ENCODE measurements at places on chromosomes 7 and 10.

GRCh38 chr10:124736491-124737136, 7.6 kb downstream of the FAM53B start:
- no peak for DNase-seq

GRCh38 chr7:128003167-128003566, 28.1 kb downstream of the LRRC4 start:
- no peak for DNase-seq

DNA sequence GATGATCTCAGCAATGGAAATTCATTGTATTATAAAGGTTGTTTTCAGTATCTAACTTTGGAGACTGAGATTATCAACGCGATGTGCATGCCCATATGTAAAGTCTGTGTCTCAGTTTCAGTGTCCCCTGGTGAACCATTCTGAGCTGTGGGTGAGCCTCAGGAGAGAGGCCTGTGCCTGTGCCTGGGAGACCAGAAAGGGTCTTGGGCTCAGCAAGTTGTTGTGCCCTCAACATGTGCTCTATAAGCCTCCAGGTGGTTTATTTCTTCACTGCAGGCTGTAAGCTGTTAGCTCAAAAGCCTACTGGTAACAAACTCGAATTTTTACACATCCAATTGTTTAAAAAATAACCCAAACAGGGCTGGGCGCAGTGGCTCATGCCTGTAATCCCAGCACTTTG, 151.9 kb downstream of the PKD1L1 start:
- DNase-seq = no peak

- no peak for DNase-seq
These were observed 161.6 kb downstream of the ITGA8 start for GRCh38 chr10:15558136-15558535.

DNA sequence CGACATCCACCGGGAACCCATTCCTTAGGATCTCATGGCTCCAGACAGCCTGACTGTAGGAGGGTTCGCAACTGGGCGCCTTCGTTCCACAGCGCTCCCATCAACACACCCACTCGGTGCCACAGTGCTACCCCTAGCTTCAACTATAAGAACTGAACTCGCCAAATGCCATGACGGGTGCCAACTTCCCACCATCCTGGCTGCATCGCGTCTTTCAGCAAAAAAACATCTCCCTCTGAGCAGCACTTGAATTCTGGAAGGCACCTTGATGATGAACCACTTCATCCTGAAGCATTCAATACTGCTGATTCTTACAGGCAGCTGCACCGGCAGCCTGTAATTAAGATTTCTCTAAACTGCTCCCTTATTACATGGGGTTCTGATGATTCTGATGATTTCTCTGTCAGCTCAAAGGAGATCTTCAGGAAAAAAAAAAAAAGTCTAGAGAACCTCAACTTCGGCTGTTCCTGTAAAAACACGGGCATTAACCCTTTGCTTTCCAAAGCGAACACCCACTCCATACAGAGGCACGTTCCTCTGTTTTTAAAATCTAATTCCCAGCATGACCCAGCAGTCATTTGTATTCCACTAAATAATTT, 1.3 kb downstream of the CYTH3 start:
- DNase-seq = peak; percentile 38

- DNase-seq = no peak
These were observed 884.9 kb upstream of the ZNF722 start for GRCh38 chr7:63113713-63114285.

GRCh38 chr7:150330211-150330885, 7.0 kb upstream of the ACTR3C start:
- DNase-seq = no peak

DNA sequence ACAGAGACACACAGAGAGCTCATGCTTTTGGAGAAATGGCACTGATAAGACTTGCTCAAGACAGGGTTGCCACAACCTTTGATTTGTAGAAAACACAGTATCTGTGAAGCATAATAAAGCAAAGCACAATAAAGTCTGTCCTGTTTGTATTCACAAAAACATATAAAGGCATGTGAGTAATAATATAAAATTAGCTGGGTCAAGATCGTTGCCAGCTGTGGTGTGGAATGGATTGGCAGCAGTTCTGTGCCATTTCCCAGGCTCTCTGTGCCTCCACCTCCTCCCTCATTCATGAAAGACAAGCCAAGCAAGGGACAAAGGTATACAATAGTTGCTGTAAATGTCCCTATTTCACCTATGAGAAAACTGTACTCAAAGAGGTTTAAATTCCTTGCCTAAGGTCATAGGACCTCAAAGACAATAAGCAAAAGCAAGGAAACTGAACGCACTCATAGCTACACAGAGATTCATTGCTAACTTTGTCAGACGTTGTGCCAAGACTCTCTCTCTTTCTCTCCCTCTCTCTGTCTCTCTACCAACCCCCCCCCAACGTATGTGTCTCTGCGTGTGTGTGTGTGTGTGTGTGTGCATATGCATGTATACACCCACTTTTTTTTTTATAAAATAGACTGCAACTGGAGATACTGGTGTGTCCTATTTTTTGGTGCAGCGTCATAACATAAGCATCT, 31.8 kb downstream of the CHST3 start:
- DNase-seq = no peak

DNA sequence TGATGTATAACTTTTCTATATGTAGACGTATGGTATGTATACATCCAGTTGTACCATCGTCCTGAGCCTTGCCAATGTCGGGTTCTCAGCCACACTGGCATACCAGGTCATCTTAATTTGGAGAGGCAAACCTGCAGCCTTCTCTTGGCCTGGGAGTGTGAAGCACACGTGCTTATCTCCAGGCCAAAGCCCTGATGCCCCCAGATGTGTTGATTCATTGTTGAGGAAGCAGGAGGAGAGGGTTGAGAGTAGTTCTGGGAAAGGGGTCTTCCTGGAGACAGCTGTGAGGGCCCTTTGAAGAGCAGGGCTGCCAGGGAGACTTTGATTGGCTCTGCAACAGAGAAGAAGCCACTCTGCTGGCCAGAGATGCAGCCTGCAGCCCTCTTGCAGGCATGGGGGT, 155.6 kb downstream of the ARHGAP21 start:
- DNase-seq = no peak

- peak; percentile 31 for DNase-seq
These were observed 29.8 kb downstream of the ZMIZ1 start for GRCh38 chr10:79098596-79099015.

DNA sequence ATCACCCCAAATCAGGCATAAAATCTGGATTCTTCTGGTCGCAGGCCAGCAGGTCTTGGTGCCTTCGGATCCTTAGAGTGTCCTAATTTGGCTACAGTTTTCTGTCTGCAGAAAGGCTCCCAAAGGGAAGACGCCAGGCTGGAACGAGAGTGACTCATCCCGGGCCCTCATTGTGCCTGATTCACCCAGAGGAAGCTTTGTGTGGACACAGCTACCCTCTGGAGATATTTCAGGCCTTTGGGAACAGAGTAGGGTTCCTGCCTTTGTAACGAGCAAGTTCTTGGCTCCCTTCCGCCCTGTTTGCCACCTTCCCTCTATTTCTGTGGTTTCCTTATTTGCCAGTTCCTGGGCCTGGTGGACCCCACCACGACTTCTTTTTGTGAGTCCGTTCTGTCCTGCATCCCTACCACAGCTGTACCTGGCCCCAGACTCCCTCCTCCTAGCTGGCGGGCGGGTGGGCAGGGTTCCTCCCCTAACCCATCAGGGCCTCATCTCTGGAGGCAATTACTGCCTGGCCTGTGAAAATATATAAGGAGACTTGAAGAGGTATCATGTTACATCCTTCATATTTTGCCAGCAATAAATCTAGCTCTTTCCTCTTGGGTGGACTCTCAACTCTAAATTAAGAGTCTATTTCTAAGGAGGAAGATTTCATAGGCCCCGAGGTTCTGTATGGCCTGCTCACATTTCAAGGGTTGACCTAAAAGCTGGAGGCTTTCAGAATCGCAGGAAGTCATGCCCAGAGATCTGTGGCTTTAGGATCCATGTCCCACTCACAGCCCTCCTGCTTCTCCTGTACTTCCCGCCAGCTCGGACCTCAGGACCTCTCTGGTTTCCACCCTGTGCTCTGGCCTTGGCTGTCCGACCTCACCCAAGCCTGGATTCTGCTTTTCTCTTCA, 219.2 kb upstream of the ZNF32 start:
- no peak for DNase-seq

DNA sequence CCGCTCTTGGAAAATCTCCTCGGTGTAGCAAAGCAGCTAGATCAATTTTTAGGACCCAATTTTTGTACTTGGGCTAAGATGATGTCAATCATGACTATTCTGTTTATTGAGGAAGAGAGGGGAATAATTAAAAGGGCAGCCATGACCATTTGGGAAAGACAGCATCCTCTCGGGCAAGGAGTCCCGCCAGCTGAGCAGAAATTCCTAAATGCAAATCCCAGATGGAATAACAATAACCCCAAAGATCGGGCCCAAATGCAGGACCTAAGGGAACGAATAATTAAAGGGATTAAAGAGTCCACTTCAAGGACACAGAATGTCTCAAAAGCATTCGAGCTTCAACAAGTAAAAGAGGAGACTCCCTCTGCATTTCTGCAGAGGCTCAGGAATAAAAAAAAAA, 18.7 kb downstream of the COL17A1 start:
- DNase-seq = no peak

GRCh38 chr7:45681596-45682357, 107.6 kb downstream of the ADCY1 start:
- DNase-seq = no peak

DNA sequence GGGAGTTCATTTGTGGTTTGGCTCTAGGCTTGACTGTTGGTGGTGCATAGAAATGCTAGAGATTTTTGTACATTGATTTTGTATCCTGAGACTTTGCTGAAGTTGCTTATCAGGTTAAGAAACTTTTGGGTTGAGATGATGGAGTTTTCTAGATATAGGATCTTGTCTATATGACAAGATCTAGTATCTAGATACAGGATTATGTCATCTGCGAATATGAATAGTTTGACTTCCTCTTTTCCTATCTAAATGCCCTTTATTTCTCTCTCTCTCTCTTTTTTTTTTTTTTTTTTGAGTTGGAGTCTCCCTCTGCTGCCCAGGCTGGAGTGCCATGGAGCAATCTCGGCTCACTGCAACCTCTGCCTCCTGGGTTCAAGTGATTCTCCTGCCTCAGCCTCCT, 62.9 kb downstream of the MGAM2 start:
- no peak for DNase-seq

- no peak for DNase-seq
These were observed 326.5 kb downstream of the WDR37 start for GRCh38 chr10:1382711-1383110.

DNA sequence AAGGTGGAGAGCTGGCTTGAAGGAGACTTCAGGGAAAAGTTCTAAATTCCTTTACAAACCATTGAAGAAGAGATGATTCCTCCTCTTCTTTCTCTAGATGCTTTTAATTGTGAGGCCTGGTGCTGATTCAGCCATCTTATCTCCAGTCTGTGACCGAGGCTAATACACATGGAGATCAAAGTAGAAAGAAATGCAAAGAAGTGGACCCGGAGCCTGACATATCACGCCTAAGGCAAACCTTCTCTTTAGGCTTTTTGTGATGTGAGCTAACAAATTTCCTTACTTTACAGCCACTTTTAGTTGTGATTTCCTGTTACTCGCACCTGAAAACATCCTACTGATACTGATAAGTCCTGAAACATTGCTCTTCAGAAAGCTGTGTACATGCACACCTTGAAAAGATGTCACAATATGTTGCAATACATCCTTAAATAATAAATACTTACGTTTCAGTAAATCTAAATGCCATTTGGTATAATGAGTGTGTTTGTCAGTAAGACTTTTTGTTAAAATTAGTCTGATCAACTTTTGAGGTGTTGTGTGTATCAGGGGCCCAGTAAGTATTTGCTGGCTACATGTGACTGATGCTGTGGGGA, 192.4 kb downstream of the BAMBI start:
- no peak for DNase-seq

DNA sequence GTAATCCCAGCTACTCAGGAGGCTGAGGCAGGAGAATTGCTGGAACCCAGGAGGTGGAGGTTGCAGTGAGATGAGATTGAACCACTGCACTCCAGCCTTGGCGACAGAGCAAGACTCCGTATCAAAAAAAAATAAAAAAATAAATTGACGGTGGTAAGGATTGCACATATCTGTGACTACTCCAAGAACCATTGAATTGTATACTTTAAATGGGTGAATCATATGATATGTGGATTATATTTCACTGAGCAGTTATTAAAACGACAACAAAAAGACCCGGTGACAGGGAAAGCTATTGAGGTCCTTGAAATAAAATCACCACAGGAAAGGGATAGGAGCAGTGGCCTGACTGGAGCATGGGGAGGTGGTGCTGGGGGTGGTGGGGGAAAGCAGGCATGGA, 31.2 kb upstream of the COMTD1 start:
- DNase-seq = no peak

DNA sequence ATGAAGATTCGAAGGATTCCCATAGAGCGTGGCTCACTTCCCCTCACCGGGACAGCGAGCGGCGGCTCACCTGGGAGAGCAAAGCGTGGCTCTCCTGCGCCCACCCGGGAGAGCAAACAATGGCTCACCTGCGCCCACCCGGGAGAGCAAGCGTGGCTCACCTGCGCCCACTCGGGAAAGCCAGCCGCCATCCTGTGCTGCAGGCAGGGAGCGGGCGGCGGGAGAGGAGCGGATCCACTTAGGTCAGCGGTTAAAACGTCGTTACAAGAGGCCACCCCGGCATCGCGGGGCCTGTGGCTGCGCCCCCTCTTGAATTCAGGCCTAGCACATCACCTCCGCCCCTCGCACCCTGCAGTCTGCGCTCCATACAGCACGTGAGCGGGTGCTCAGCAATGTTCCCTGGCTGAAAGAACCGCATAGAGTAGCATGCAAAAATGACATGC, 461 bp upstream of the FIGNL1 start:
- no peak for DNase-seq

DNA sequence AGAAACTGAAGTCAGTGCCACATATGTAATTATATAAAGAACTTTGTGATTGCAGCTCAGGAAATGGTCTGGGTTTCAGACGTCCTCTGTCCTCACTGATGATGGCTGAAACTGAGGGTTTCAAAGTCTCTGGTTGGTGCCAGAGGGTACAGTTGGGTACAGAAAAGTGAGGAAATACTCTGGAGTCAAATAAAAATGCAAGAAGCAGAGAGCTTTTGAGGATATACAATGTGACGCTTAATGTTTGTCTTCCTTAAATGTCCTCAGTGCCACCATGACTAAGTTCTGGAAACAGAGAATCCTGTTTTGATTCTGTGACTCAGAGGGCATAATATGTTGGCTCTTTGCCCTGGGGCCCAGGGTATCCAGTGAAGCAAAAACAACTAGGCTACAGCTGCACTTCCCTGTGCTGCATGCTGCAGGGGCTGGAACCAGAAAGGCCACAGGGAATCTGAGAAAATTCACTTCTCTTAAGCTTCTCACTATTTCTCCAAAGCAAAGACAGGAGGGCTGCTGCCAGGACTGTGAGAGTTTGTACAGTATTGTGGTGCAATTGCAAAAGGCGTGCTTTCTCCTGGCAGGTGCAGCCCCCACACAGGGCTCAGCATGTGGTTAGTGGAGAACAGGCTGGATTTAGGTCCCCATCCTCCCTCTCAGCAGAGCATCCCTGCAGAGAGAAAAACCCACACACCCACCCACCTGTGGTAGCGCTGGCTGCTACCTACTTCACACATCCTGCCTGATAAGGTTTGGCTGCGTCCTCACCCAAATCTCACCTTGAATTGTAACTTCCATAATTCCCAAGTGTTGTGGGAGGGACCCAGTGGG, 169.5 kb upstream of the SVIL start:
- DNase-seq = no peak

- DNase-seq = peak; percentile 35
These were observed 12.3 kb downstream of the CFAP46 start for GRCh38 chr10:132929953-132930548.

GRCh38 chr7:655758-656157, 70.7 kb upstream of the DNAAF5 start:
- DNase-seq = no peak

GRCh38 chr10:112658900-112659638, 212.1 kb downstream of the VTI1A start:
- DNase-seq = no peak

Data from CD4-positive, alpha-beta T cell treated with Interleukin-15 for 1 hour (primary cell).